ENCODE measurements at places on chromosomes 2 and 18.
A peak's percentile ranks its signal among the peaks of the same experiment; 100 is the strongest.

- DNase-seq: no peak
These were observed 5.2 kb downstream of the BCS1L start for GRCh38 chr2:218664653-218665052.

- DNase-seq: no peak
These were observed 178.7 kb downstream of the CLIP4 start for GRCh38 chr2:29293830-29294438.

DNA sequence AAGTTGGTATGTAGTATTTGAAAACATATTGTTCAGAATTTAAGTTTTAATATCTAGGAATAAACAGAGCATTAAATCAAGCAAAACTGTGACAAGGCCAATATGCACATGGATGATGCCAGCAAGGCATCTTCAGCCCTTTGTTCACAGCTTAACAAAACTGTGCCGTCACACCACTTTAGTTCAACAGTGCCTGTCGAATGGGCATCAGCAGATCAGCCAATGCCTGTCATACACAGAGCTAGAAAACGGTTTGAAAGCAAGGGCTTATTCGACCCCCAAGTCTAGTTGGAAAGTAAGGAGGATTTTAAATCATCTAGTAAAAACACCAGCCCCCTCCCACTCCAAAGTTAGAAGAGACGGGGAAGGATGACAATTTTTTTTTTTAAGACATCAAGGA lies 16.7 kb downstream of the ZEB2 start:
- DNase-seq: no peak

- no peak for DNase-seq
These were observed 154.0 kb downstream of the PMAIP1 start for GRCh38 chr18:60053747-60054304.

- DNase-seq: peak; percentile 49
These were observed 16.3 kb downstream of the SLC8A1 start for GRCh38 chr2:40435426-40436092.

DNA sequence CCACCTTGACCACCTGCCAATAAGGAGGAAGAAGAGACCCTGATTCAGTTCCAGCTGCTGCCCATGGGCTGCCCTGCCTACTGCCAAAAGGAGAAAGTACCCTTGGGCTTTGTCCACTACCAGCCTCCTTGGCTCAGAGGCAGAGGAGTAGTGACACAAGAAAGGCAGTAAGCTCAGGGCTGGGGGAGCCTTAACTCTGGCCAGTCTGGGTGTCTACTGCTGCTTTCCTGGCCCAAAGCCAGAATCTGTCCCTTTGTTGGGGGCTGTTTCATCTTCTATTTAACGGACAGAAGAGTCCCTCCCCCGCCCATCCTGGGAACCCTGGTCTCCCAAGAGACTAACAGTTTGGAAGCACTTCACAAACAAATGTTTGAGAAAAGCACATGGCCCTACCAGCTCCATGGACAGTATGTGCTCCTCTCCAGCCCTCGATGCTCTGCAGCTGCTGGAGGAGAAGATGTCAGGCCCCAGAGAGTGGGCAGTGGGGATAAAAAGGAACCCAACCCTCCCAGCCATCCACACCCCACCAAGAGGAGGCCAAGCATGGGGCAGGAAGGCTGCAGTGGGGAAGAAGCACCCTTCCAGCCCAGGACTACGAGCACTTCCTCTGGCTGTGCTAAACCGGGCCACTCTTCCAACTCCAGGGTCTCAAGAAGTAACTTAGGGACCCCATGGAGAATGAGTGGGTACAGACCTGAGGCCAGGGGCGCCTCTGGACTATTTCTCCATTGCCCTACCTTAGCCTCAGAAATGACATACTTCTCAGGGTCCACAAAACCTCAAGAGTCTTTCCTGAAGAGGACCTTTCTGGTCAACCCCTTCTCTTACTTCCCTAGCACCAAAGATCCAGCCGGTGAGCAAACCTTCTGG lies 1.2 kb downstream of the ATG9A start:
- no peak for DNase-seq

DNA sequence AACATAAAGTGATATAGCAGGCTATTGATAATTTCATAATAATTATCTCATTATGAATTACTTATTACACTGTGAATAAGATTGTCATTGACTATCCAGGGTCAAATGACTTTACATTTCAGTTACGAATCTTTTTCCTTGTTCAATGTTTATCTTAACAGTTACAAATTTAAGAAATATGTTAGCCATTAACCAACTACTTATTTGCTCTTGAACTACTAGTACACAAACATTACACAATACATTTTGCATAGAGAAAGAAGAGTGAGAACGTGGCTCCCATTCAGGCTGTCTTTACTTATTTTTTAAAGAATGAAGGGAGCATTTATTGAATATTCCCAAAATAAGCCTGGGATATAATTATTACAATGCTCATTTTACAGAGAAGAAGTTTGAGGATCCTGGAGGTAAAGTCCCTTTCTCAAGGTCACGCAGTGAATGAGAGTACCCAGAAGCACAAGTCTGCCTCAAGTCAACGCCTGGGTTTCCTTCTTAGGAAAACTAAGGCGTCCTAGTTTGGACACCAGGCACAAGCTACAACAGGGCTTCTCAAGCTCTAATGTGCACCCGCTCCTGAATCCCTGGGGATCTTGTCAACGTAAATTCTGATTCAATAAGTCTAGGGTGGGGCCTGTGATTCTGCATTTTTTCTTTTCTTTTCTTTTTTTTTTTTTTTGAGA lies 164.2 kb downstream of the FIGN start:
- DNase-seq: no peak

Measured in inflammatory macrophage treated with lipopolysaccharide for 4 hours (primary cell).